T-helper 2 cell (primary cell): ENCODE measurements at places on chromosomes 4 and X.

- DNase-seq = no peak
These were observed 222.4 kb downstream of the CCSER1 start for GRCh38 chr4:90349636-90350035.

GRCh38 chr4:28009541-28009940 lies 1148.9 kb downstream of the STIM2 start:
- DNase-seq = no peak

DNA sequence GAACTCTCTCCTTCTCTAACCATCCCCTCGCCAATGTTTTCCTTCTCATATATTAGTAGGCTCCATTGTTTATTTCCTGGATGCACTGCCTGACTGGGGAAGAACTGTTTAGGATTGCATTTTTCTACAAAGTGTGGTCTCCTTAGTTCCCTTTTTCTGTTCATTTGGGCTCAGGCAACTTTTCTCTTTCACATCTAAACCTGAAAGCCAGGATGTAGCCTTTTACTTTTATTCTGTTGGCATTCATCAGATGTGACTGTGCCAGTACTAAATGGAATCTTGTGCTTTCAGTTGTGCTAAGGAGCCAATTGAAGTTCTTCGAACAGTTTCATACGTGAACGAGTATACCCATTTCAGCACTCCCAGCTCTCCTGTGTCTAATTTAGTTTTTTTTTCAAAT lies 59.8 kb downstream of the DDIT4L start:
- no peak for DNase-seq

- DNase-seq = no peak
These were observed 47.2 kb upstream of the RBMXL3 start for GRCh38 chrX:115142057-115142456.
